ENCODE measurements at places on chromosomes 4 and X.

DNA sequence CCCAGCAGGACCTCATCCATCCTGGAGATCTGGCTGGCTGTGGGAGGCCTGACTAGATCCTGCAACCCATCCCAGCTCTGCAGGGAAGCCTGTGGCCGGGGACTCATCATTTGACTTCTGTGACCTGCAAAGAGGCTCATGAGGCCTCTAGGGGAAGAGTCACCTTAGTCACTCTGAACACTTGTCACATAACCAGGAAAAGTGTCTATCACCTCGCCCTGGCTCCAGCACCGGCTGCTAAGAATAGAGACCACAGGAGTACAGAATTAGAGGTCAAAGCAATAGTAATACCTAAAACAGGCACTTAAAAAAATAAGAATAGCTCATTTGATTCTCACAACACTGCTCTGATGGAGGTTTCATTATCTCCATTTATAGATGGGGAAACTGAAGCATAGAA lies 3.8 kb upstream of the NSG1 start:
- DNase-seq, result no peak

DNA sequence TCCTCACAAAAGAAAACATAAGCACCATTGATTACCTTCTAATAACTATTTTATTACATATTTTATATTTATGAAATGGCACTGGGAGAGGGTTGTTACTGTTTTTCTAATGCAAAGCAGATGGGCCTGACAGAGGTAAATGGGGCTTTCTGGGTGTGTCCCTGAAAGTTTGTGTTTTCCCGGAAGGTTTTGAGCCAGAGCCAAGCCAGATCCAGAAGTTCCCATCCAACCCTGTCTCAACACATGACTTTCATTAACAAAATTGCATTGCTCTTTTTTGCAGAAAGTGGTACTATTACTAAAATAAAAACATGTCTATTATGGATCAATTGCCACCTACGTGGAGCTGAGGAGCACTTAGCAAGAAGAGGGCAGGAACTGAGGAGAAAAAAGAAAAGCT lies 181.3 kb downstream of the RAB28 start:
- DNase-seq, result no peak

DNA sequence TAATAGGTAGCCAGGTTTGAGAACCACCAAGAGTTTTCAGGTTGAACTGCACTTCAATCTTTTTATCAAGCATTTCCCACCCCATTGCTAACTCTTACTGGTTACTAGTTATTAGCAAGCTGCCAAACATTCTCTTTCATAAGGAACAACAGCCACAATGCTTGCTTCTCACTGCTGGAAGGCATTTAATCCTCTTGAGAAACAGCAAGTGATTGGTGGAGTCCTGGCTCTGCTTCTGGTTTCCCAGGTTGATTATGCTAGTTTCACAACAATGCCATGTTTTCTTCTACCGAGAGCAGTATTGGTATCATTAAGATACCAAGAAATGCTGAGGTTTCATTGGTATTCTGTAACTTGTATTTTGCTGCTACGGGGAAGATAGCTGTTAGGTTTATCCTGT lies 32.2 kb upstream of the TXLNG start:
- DNase-seq, result no peak

DNA sequence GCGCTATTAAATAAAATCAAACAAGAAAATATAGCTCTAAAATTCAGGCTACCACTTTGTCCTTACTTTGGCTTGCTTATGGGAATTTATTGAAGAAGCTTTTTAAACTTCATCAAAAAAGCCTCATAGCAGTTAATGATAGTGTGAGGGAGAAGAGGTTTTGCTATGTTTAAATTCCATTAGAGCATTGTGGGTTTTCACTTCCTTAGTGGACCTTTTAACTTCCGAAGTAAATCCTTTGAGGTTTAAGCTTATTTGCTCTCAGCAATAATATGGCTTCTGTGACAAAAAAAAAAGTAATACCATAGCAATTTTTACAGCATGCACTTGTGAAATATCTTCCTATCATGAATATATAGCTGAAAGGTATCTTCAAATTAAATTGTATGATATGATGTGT lies 120.2 kb upstream of the NDST4 start:
- no peak for DNase-seq

DNA sequence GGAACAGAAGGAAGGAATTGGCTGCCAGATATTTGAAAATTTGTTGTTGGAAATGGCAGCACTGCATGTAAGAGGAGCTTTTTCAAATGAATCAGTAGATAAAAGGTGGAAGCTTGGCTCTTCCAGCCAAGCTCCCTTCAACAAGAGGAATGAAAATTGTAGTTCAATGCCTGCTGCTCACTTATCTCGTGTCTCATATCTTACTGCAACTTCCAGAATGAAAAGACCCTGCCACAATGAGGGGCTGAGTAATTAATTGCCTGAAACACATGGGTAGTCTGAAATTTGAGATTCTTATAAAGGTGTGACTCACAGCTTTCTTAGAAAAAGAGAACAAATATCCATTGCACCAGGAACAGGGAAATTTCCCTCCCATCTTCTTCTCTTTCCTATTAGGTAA lies 53.0 kb downstream of the HAND2 start:
- no peak for DNase-seq

DNA sequence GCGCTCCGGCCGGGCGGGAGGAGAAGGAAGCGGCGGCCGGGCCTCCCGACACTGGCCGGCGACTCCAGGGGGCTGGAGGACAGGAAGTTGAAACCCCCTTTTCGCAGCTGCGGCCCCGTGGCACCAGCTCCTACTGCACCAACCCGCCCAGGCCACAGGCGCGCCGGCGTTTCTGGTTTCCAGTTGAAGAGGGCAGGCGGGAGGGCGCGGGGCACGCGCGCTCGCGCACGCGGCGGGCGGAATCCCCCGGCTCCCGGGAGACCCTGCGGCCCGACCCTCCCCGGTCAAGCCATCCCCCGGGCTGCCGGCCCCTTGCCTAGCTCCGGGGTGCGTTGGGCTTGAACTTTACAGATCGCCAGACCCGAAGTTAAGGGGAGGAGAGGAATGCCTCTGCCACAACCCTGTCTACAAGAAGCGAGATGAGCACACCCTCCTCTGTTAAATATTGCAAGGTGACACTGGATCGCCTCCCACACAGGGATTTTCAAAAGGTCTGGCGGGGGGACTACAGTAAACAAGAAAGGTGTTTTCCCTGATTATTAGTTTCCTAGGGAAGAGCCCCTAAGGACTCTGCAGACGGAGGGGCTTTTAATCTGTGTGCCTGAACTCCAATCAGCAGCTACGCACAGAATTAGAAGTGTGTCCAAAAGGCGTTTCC lies 1.4 kb downstream of the ELOVL6 start:
- DNase-seq, result peak; percentile 36

GRCh38 chr4:84907145-84907544 lies 59.3 kb downstream of the WDFY3 start:
- DNase-seq, result no peak

- DNase-seq, result no peak
Observed at GRCh38 chrX:114599305-114599704, 15.4 kb downstream of the HTR2C start.

GRCh38 chrX:25536307-25536970 lies 520.7 kb upstream of the ARX start:
- no peak for DNase-seq

DNA sequence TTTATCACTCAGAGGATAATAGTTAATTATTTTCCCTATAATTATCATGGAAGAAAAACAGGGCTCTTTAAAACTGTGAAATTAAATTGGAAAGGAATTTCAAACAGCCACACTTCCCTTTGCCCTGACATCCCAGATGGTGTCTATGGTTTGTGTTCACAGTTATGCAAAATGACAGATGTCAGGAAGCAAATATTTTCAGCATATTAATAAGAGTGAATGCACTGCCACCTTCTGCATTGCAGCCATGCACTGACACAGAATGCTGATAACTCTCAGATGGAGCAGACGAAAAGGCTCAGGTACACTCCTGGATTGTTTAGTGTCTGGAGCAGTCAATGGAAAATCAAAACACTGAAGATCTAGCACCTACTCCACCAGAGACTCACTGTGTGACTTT lies 57.6 kb downstream of the RWDD4 start:
- no peak for DNase-seq

DNA sequence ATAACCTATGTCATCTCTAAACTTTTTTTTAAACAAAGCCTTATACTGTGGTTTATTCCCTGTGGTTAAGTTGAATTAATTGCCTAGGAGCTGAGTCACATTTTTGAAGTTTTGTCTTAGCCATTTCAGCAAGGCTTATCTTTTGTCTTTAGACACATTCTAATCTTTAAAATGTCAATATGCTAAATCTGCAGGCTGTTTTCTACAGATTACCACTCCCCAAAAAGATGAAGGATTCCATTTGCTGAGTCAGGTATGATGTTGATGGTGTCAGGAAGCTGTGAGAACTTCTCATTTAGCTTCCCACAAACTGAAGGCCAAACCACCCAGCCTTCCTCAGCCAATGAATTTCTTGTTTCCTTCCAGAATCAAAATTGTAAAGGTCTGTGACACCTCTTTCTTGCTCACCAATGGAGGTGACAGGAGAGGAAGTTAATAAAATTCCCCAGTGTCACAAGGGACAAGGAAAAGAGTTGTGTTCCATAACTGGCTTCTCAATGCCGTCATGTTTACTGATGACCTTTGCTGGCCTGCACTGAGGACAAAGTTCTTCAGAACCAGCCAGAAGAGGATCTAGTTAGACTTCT lies 3.7 kb upstream of the CXCL6 start:
- DNase-seq, result no peak

DNA sequence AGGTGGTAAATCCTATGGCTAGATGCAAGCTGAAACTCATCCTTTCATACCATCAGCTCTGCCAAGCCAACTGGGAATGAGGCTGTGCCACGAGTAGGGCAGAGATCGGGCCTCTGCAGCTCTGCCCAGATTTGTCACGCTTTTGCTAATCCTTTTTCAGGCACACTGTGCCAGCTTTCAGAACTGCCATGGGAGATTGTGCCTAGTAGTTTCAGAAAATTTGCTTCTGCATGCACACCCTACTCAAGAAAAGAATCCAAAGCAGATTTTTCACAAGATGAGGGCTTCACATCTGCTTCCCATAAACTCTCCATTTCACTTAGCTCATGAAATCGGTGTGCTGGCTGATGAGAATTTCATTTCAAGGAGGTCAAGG lies 3.3 kb upstream of the ADH7 start:
- no peak for DNase-seq

- no peak for DNase-seq
Observed at GRCh38 chr4:150855981-150856510, 159.0 kb downstream of the LRBA start.

DNA sequence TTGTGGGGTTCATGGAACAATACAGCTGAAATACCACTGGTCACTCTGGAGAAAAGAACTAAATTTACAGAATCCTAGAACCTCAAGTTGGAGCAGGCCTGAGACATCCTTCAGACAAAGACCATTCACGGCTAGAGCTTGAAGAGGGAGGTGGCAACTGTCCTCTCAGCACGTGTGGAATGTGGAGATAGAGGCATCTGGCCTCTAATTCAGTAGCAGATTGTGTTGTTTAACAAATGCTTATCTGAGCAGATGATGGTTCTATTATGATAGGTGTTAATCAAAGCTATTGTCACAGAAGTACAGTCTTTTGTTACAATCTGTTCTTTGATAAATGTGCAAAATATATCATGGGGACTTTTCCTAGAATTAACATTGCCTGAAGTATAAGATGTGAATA lies 121.7 kb upstream of the KCNIP4 start:
- no peak for DNase-seq

- DNase-seq, result no peak
Observed at GRCh38 chr4:151717314-151717713, 43.5 kb downstream of the GATB start.

DNA sequence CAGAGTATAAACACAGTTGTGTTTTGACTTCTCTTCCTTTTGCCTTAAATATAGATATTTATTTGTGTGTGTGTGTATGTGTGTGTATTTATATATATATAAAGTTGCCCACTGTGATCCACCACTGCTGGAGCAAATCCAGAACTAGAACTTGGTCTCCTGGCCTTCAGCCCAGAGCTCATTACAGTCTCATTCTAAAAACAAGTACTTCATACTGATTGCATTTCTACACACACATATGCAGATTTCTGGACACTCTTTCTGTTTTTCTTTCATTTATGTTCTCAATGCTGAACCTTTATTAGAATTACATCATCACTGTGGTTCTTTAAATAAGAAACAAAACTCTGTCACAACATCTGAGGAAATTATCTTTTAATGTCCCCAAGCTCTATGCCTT lies 381 bp downstream of the TXK start:
- DNase-seq, result no peak

- no peak for DNase-seq
Observed at GRCh38 chr4:2599304-2599654, 62.8 kb downstream of the FAM193A start.

GRCh38 chr4:72606751-72607150 lies 37.7 kb upstream of the ADAMTS3 start:
- no peak for DNase-seq

DNA sequence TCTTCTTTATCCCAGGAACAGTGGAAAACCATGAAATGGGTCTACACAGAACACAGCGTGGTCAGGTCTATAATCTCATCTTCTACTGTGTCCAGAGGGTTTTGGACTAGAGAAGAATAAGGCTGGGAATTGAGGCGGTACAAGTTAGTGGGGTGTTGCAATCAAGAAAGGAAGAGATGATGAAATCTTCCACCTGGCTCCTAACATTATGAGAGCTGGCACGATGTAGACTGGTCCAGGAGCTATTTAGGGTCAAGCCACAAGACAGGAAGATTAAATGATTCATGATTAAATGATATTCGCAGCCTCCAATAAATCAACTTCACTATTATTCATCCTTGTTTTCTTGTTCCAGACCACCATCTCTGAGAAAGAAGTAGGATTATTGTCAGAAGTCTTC lies 88.0 kb downstream of the ARSF start:
- DNase-seq, result no peak

GRCh38 chrX:111917591-111917990 lies 41.6 kb downstream of the TRPC5OS start:
- no peak for DNase-seq

GRCh38 chr4:149572716-149573115 lies 242.9 kb downstream of the IQCM start:
- DNase-seq, result no peak

Data from T-helper 2 cell (primary cell).